ENCODE measurements at places on chromosomes 6 and 20.

GRCh38 chr6:106849676-106850332 is 124.7 kb downstream of the CD24 start:
- no peak for DNase-seq

GRCh38 chr20:57212534-57213276 is 53.7 kb downstream of the BMP7 start:
- DNase-seq: no peak

GRCh38 chr6:160329188-160329587 is 19.0 kb upstream of the SLC22A3 start:
- no peak for DNase-seq

GRCh38 chr6:53794137-53794719 is 577 bp upstream of the LRRC1 start:
- no peak for DNase-seq

DNA sequence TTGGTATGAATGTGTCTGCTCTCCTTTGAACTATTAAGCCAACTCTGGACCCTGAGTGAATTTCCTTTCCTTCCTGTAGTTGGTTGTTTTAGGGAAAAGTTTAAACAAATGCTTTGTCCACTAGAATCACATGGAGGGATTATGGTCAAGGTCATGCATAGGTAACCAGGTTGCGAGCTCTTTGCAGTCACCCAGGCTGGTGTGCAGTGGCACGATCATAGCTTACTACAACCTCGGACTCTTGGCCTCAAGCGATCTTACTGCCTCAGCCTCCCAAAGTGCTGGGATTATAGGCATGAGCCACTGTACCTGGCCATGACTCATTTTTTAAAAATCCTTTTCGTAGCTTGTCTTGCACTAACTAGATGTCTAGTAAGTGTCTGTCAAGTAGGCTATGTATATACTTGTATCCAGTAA is 88.0 kb upstream of the SOX4 start:
- no peak for DNase-seq

- no peak for DNase-seq
These were observed 180.4 kb downstream of the SASH1 start for GRCh38 chr6:148523048-148523447.

All from GM06990 (cell line).